ENCODE measurements at places on chromosomes 7 and 10.

DNA sequence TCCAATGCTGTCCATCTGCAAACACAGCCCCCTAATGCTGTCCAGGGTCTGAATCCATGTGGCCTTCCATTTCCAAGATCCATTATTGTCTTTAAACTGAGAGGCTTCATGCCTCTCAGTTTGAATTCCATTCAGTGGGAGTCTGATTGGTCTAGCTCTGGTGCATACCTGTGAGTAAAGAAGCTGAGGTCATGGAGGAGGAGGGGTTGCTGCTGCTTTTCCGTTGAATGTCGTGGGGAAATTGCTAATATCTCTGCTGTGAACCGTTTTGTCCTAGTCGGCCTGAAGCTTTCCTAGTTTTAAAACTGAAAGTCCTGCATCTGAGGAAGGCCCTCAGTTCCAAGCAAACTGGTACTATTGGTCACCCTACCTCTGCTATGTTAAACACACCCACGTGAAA, 17.7 kb downstream of the SH2D4B start:
- DNase-seq: no peak

DNA sequence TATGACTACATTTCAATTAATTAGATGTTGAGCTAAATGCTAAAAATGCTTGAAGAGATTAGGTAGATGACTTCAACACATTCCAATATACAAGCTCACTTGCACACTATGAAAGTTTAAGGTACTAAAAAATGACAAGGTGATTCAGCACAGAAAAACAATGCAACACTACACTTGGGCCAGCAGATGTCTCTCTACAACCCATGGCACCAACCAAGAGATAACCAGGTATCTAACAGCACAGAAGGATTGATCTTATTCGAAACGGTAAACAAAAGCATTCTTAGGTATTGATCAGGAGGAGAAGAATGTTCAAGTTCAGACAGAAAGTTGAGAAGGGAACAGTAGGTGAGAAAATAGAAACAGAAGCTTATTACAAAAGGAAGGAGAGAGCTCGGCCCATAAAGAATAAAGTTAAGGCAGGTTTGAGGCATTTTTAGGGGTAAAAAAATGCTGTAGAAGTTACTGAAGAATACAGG, 248.2 kb upstream of the KLF14 start:
- DNase-seq: no peak

GRCh38 chr7:130476297-130477150, 15.4 kb upstream of the MEST start:
- no peak for DNase-seq

DNA sequence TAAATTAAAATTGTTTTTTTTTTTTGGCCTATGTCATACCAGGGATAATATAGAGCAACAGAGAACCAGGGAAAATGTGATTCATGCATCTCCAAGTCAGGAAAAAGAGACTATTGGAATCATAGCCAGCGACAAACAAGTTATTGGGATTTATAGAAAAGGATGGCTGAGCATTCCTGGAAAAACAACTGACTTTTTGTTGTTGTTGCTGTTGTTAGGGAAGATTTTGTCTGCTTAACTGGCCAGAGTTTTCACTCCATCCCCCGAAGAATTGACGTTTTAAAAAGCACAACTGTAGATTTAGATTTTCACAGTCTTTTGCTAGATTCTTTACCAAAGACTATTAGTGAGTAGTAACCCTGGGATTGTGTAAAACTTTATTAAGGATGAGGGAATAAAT, 112.4 kb downstream of the TBXAS1 start:
- no peak for DNase-seq

- no peak for DNase-seq
These were observed 44.3 kb downstream of the TRRAP start for GRCh38 chr7:98922392-98923187.

DNA sequence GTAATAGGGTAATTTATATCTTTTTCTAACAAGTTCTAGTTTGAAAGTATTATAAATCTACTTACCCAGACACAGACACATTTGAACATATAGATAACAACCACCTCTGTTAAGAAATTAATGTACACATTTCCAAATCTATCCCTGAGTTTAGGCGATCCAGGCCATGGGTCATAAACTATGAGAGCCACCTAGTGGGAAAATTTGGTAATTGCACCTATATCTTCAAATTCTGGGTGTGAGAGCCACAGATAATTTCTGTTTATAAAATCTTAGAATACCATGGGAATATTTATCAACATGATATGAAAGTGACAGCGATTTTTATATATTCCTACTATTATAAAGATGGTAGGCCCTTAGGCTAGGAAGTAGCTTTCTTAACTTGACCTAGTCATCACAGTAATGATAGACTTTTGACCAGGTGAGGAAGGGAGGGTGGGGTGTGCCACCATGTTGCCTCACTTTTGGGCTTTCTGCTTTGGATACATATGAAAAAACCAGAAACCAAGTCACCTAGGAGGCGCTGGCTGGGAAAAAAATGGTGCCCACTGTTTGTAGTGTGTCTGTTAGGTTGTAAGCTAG, 8.0 kb upstream of the EPHA1 start:
- no peak for DNase-seq

- DNase-seq: no peak
These were observed 11.2 kb upstream of the GSTK1 start for GRCh38 chr7:143252006-143252405.

DNA sequence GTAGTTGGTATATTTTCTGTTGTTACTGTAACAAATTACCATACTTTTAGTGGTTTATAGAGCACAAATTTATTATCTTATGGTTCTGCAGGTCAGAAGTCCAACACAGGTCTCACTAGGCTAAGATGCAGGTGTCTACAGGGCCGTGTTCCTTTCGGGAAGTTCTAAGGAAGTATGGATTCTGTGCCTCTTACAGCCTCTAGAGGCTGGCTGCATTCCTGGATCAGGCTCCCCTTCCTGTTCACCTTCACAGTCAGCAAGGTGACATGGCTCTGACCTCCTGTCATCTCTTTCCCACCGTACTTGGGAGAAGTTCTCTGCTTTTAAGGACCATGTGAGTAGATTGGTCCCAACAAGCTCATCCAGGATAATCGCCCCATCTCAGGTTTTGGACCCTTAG, 37.3 kb downstream of the BMPR1A start:
- DNase-seq: no peak

All from NCI-H446 treated with DMSO at 0.1 percent for 48 hours (cell line).